ENCODE measurements at places on chromosomes 7 and 10.

GRCh38 chr7:29826904-29827303, 20.6 kb downstream of the WIPF3 start:
- DNase-seq: no peak

DNA sequence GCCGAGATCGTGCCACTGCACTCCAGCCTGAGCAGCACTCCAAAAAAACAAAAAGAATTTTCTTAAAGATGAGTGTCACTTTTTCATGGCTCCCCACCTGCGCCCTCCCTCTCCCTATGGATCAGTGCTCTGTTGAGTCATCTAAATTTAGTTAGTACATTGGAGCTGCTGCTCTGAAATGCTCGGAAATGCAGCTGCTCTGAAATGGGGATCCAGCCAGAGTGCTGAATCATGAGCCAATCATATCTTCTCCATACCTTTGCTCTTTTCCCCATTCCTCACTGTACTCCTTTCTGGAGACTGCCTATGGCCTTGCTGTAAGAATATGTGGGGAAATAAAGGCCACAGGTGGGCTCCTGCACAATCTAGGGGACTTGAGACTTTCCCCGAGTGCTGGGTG, 188.8 kb downstream of the ZNF438 start:
- no peak for DNase-seq

- DNase-seq: no peak
These were observed 217.9 kb downstream of the SFMBT2 start for GRCh38 chr10:7192831-7193361.

- no peak for DNase-seq
These were observed 119.4 kb downstream of the CDK6 start for GRCh38 chr7:92716825-92717580.

DNA sequence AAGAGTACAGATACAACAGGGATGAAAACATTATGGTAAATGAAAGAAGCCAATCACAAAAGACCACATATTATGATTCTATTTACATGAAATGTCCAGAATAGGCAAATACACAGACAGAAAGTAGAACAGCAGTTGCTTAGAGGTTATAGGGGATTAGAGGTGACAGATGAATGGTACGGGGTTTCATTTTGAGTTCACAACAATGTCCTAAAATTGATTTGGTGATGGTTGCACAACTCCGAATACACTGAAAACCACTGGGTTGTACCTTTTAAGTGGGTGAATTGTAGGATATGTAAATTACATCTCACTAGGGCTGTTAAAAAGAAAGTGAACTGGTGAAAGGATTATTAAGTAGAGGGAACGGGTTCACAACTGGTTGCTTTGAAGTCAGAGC, 76.3 kb upstream of the MRLN start:
- no peak for DNase-seq

DNA sequence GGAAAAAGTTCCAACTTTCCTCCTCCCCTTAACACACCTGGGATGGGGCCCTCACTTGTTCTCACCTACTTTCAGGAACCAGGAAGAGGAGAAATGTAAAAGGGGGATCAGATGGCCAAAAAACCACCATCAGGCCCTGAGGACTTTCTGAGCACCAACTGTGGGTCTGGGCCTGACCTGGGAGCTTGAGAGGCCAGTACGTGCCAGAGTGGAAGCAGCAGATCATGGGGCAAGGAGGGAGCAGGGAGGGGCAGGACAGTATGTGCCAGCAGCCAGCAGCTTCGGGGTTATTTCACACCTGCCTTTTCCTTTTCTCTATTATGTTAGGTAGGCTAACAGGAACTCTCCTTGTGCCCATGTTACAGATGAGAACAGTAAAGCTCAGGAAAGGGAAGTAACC, 118.8 kb upstream of the UNC5B start:
- DNase-seq: no peak

DNA sequence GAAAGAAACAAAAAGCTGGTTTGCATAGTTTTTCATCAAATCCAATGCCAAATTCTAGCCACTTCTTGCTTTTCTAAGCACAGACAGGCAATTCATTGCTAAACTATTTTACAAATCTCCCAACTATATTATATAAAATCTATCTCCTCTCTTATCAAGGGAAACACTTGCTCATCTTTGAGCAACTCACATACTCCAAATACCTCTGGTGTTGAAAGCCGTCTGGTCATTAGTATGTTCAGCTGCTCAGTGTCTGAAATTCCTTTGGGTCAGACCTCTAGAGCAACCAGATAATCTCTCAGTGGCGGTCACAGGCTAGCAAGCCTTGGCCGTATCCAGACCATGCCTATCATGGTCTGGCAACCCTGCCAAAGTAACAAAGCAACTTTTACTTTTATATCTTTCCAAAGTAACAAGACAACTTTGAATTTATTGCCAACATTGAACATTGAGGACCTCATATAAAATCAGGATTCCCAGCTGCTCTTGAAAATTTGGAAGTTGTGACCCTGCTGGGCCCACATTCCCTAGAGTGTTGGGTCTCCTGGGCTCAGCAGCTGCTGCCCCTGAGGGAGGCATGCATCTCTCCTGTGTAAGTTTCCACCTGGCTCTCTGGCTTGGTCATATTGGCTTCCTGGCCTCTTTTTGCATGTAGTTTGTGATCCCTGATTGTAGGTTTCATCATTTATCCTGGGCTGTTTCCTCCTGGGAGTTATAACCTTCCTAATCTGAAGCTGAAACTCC, 56.8 kb upstream of the LANCL2 start:
- DNase-seq: no peak

- DNase-seq: no peak
These were observed 7.9 kb upstream of the HOXA2 start for GRCh38 chr7:27110186-27111031.

- no peak for DNase-seq
These were observed 118.0 kb upstream of the RHOBTB1 start for GRCh38 chr10:61061923-61062504.

GRCh38 chr7:70645876-70646351, 486.0 kb upstream of the GALNT17 start:
- DNase-seq: no peak

Data from smooth muscle cell of the brain vasculature (primary cell).